ENCODE measurements at places on chromosomes 12 and 14.

- no peak for DNase-seq
Measured at GRCh38 chr12:111773801-111774551, 7.2 kb downstream of the ALDH2 start.

- no peak for DNase-seq
Measured at GRCh38 chr14:75615200-75615599, 36.8 kb downstream of the FLVCR2 start.

DNA sequence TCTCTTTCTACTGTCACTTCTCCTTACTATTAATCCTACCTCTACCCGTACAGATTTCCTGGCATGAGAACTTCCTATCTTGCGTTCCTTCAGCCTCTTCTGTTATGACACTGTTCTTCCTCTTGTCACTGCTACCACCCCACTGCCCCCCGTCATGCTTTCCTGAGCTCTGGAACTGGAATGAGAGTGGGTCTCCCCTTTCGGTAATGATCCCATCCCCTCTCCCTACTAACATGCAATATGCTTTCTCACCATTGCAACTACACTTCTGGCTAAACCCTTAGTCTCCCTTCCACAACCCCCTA lies 4.9 kb upstream of the AP1G2 start:
- DNase-seq, result no peak

DNA sequence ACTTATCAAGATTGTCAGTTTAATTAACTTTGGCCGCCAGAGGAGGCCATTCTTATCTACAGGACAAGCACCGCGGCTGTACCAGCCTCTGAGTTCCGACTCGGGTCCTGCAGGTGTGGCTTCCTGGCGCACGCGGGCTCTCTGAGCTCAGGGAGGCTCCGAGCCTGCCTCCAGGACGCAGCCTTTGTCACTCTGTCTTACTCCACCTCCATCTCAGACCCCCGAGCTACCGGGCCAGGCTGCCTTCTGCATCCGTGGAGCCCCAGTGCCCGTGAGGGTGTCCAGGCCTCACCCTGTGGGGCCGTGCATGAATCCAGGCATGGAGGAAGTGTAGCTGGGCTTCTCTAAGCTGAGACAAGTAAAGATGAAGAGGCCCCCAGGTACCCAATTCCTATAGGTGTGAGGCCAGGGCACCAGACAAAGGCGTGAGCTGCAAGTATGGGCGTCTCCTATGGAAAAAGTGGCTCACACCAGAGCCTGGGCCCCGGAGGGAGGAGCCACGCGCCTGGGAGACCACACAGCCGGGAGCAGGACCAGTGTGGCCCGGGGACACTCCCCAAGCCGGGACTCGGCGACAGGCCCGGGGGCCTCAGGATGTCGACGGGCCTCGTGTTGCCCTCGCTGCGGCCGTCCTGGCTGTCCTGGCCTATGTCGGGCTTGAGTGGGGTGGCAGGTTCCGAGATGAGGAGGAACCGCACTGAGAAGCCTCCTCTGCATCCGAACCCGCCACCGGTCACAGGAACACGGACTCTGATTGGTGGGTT lies 42.8 kb downstream of the NOC4L start:
- no peak for DNase-seq

- no peak for DNase-seq
Measured at GRCh38 chr12:46167412-46167811, 101.4 kb downstream of the SLC38A1 start.

DNA sequence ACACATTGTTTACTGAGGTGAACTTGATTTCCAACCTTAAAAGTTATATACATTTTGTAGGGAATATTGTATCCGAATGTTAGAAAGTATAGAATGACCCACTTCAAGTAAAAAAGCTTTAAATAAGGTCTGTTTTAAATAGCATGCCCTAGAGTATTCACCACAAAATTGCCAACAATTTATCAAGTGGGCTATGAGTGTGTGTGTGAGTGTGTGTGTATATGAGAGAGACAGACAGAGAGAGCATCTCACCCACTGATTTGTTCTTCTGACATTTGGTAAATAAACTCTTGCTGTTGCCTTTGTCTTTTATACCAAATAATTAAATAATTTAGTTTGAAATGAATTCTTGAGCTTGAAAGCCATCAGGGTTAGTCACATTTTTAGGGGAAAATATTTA lies 29.8 kb upstream of the RAP1B start:
- DNase-seq, result no peak
